ENCODE measurements at places on chromosomes 3 and 15.

DNA sequence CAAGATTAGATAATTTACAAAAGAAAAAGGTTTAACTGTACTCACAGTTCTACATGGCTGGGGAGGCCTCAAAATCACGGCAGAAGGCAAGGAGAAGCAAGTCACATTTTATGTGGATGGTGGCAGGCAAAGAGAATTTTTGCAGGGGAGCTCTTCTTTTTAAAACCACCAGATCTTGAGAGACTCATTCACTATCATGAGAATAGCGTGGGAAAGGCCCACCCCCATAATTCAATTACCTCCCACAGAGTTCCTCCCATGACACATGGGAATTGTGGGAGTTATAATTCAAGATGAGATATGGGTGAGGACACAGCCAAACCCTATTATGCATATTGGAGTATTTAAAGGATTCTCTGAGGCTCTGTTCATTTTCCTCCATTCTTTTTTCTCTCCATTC lies 138.7 kb upstream of the CADM2 start:
- no peak for DNase-seq

DNA sequence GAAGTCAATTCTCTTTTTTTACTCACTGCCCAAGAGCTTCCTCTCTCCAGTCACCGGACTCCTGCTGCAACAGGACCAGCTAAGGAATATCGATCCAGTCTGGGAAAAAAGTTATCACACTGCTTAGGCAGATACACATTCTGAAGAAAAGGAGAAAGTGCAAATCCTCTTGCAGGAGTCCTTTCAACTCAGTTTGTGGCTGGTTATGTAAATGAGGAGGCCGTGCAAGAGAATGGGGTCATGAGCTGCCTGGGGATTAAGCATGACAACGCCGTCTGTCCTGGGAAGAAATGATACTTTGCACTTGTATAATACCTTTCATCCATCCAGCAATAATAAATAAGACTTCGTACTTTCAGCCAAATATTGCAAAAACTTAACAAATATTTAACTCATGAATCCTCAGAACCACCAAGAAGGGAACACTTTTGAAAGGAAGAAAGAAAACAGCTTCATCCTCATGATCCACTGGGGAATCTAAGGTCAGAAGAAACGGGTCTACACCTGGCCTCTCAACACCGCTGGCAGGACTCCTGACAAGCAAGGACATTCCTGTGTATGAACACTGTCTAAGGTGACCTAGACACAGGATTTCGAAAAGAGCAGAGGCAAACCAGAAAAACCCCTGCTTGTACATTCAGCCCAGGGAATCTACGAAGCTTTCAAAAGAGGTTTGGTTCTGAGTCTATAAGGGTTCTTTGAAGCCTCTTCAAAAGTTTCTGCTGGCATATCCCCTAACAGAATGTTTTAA lies 13.1 kb upstream of the WWTR1 start:
- DNase-seq: no peak

DNA sequence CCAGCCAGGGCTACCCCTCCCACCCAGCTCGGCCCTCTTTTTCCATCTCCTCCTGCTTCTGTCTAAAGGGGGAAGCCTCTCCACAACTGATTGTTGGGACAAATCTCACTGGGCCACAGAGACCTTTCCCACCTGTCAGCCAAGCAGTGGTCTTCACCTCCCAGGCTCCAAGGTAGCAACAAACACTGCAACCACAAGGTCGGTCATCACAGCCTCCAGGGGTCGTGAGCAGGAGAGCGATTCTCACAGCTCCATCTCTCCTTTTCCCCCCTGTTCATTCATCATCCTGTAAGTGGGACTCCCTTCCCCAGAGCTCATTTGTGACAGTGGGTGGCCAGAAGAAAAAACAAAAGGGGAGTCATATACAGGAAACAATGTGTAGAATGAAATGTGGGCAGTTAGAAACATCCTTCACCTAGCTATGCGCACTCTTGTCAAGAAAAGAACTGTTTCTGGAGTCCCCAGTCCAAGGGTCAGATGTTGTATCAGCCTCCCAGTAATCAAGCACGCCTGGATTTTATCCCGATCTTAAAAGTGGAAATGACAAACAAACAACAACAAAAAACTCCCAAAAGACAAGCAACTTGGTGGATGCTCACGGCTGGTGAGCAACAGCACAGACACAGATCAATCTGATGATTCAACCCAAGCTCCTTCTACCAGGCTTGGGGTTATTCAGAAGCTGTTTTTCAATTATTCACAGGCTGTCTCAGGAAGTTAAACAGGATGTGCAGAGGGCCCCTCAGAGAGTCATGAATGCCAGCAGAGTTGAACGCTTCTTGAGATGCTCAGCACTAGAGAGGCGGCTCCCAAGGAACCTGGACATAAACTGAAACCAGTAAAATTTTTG lies 22.4 kb downstream of the LYZL4 start:
- DNase-seq: no peak

DNA sequence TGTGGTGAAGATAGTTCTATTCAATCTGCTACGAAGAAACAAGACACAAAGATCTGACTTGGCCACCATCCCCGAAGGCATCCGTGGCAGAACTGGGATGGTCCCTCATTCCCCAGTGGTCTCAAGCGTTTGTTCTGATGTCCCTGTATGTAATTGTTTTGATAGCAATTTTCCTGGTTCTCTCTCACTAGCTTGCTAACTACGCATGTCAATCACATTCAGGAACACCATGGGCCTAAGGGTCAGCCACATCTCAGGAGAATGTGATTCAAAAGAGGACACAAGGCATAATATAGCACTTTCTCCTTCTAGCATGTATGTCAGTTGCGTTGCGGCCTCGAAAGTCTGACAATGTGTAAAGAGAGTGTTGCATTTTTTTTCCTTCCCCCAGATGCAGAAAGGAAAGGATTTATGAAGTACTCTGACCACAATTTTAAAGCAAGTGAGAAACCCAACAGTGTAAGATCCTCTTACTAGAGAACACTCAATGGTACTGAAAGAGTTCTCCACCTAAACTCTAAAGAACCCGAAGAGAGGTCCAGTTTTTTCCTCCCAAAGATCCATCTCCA lies 32.0 kb upstream of the TCF12 start:
- no peak for DNase-seq

DNA sequence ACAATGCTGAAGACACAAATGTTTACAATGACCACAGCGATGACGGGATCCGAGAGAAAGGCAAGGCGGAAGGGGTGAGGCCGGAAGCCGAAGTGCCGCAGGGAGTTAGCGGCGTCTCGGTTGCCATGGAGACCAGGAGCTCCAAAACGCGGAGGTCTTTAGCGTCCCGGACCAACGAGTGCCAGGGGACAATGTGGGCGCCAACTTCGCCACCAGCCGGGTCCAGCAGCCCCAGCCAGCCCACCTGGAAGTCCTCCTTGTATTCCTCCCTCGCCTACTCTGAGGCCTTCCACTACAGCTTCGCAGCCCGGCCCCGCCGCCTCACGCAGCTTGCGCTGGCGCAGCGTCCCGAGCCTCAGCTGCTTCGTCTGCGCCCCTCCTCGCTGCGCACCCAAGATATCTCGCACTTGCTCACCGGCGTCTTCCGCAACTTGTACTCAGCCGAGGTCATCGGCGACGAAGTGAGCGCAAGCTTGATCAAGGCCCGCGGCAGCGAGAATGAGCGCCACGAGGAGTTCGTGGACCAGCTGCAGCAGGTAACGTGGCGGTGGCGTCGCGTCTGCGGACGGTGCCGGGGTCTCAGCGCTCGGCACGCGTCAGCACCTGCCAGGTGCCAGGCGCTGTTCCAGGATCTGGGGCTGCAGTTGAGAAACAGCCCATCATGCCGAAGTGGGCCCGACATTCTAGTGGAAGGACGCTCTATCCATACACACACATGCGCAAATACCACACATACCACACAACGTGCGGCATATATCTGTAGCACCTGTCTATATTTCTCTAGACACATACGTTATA lies at the start of gene DLEC1:
Gene DLEC1, plus strand, starts transcription at position 108 of the 798 bp plus-strand sequence. Its CDS starts 18 bp downstream, at position 126.
- DNase-seq: no peak

DNA sequence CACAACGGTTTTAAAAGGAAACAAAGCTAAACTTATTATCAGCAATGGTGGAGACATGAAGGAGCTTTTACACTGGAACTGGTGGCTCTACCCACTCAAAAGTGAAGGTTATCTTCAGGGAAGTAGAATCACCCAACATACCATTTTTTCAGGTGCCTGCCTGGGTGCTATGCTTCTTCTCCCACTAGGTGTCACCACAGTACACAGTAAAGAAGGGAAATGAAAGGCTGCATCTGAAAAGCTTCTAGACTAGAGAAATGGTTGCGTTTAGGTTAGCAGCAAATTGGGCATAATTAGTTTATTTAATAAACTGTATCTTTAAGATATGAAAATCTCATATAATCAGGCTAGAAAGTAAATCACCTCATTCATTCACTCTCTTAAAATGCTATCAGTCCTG lies 47.0 kb upstream of the SELENOK start:
- peak; percentile 75 for DNase-seq

GRCh38 chr3:169232863-169233262 lies 430.6 kb downstream of the MECOM start:
- DNase-seq: peak; percentile 1

- DNase-seq: peak; percentile 47
These were observed 19.7 kb downstream of the SSR3 start for GRCh38 chr3:156535162-156535627.

- DNase-seq: no peak
These were observed 125.5 kb upstream of the BHLHE40 start for GRCh38 chr3:4853749-4854140.

GRCh38 chr3:12984023-12984823 lies 89.0 kb downstream of the IQSEC1 start:
- DNase-seq: peak; percentile 92

DNA sequence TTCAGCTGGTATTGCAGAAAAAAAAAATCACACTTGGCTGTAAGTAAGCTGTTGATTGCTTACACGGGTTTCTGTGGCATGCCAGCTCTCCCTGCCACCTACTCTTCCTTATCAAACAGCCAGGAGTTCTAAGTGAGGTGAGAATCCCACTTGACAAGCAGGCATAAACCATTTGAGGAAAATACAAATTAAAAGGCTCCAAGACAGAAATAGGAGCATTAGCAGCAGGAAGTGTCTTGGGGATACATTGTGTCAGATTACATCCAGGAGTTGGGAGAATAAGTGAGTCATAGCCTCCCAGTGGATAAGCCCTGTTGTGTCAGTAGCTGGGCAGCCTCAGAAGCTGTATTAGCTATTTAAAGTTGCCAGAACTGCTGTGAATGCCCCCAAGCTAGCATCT lies 256.0 kb downstream of the CNTN4 start:
- no peak for DNase-seq

GRCh38 chr3:24496529-24497482 lies 2.2 kb upstream of the THRB start:
- DNase-seq: peak; percentile 86

DNA sequence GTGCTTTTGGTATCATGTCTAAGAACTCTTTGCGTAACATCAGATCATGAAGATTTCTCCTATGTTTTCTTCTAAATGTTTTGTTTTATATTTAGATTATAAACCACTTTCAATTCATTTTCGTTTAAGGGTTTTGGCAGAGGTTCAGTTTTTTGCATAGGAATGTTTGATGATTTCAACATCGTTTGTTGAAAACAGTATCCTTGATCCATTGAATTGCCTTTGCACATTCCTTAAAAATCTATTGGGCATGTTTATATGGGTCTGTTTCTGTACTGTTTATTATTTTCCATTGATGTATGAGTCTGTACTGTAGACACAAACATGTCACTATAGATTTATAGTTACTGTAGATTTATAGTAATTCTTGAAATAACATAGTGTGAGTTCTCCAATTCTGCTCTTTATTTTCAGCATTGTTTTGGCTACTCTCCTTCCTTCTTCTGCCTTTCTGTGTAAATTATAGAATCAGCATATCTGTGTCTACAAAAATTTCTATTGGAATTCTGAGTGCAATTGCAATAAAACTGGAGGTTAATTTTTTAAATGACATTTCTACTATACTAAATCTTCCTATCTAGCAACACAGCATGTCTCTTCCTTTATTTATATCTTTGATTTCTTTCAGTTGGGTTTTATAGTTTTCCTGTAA lies 374.0 kb downstream of the SV2B start:
- DNase-seq: no peak

GRCh38 chr3:126340596-126340942 lies 16.6 kb downstream of the KLF15 start:
- DNase-seq: no peak

DNA sequence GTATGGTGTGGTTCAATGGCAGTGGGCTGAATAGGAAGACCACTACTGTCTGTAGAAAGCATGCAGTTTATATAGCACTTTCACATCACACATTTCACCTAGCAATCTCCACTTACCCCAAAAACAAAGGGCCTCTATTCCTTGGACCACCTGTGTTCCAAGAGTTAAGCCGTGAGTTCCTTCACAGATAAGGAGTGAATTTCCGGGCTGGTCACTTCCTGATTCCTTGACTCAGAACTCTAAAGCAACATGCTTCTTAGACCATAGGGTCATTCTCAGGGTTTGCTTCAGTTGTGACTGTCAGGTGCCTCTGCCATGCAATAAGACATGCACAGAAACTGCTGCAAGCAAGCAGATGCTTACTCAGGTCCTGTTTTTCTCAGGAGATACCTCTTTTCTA lies 588.5 kb upstream of the TGFBR2 start:
- DNase-seq: no peak

- DNase-seq: peak; percentile 47
These were observed 585 bp downstream of the KIF23 start for GRCh38 chr15:69414701-69415167.

DNA sequence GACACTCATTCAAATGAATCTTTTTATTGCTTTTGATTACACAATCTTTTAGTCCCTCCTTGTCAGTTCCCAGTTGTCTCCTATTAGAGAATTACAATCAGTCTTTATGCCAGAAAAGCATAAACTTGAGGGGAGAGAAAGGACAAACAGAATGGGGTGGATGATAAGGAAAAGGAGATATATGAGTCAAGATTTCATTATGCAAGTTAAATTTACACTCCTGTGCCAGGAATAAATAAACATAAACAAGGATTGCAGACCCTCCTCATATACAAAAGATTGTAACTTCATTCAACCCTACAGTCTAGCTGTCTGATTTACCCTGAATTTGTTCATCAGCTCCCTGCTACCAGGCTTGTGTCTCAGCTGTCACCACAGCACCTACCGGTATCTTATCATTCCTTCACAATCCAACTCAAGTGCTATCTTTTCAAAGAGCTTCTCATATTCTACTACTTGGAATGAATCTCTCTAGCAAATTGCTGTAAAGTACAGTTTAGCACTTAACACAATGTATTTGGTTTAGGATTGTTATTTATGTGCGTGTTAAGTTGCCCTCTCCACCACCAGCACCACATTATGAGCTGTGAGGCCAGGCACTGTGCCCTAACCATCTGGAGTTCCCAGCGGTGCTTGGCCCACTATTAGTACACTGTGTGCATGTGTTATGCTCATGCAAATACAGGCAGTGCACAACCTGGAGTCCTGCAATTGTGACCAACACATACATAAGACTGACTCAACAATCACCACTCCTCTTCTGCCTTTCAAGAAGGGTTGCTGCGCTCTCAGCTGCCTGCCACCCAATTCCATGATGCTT lies 504.1 kb downstream of the TBL1XR1 start:
- peak; percentile 6 for DNase-seq

- no peak for DNase-seq
These were observed 16.1 kb downstream of the C3orf22 start for GRCh38 chr3:126542340-126543241.

- DNase-seq: no peak
These were observed 550 bp downstream of the CLN6 start for GRCh38 chr15:68228971-68229385.

GRCh38 chr3:81723732-81724313 lies 37.6 kb downstream of the GBE1 start:
- DNase-seq: peak; percentile 38

GRCh38 chr3:21654662-21655061 lies 96.3 kb downstream of the ZNF385D start:
- DNase-seq: no peak

- no peak for DNase-seq
These were observed 11.4 kb upstream of the C3orf20 start for GRCh38 chr3:14663396-14664135.

GRCh38 chr15:52181938-52182780 lies 9.0 kb downstream of the GNB5 start:
- peak; percentile 6 for DNase-seq
